ENCODE measurements at places on chromosomes 3 and 15.

- DNase-seq: no peak
Measured at GRCh38 chr3:134854254-134854653, 59.2 kb downstream of the EPHB1 start.

DNA sequence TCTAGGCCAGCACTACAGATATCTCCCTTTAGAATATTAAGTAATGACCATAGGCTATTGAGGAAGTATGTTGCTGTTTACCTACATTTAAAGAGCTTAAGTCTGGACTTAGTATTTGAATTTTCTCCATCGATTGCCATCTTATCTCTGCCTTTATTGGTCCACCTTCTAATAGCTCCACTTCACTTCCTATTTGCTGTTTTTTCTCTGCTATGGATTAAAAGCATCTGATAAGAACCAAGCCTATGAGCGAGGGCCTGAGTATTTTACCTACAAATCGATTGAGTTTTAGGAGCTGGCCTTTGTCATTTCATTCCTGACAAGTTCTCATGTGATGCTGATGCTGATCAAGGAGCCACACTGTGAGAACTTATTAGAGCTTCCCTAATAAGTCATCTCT lies 52.6 kb upstream of the AKAP13 start:
- no peak for DNase-seq

- no peak for DNase-seq
Measured at GRCh38 chr3:150790629-150791028, 27.7 kb upstream of the SIAH2 start.

- peak; percentile 97 for DNase-seq
Measured at GRCh38 chr3:112778353-112778948, 68.2 kb downstream of the CD200R1L start.

DNA sequence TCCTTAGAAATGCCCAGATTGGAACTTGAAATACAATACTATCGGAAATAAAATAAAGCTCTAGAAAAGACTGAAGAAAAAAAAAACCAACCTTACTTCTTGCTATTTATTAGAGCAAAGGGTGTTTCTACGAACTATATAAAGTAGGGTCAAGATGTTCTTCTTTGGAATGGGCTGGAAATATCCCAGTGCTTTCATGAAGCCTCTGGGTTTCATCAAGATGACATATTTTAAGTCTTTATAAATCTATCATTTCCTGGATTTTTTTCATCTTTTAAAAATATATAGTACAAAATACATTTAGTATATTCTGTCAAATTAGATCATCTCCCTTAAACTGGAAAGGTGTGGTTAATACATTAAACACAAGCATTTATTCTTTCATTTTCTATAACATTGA lies 978.8 kb downstream of the NAALADL2 start:
- DNase-seq: no peak

DNA sequence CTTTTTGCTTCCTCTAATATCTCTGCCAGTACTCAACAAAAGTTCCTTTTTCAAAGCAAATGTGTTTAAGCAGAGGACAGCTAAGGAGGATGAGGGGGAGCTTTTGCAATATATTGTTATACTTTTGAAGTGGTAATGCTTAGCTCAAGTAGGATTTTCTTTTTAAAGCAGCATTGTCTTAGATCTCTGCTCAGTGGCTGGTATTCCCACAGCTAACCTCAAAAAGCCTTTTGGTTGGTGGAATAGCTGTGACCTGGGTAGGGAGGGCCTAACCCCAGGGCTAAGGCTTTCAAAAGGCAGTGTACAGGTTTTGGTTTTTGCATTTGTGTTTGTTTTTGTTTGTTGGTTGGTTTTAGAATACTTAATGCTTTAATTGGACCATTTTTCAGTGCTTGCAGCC lies 76.1 kb downstream of the UBP1 start:
- DNase-seq: no peak

GRCh38 chr3:119976214-119976613 lies 118.0 kb downstream of the GSK3B start:
- DNase-seq: no peak

GRCh38 chr3:18998069-18998468 lies 150.2 kb upstream of the KCNH8 start:
- DNase-seq: no peak

- no peak for DNase-seq
Measured at GRCh38 chr3:58237941-58238681, 519 bp downstream of the ABHD6 start.
